ENCODE measurements at places on chromosomes 11 and 22. TPM values are rescaled to one million over a fixed set of nuclear protein-coding genes. Genes with fewer than 3 reads are reported as not detected.

GRCh38 chr11:4881188-4881587 lies 512 bp upstream of the OR51T1 start:
- no peak for DNase-seq

- no peak for DNase-seq
Observed at GRCh38 chr11:35740061-35740799, 77.7 kb downstream of the TRIM44 start.

GRCh38 chr11:101915791-101916291 lies 481 bp downstream of the ANGPTL5 start:
- no peak for DNase-seq

DNA sequence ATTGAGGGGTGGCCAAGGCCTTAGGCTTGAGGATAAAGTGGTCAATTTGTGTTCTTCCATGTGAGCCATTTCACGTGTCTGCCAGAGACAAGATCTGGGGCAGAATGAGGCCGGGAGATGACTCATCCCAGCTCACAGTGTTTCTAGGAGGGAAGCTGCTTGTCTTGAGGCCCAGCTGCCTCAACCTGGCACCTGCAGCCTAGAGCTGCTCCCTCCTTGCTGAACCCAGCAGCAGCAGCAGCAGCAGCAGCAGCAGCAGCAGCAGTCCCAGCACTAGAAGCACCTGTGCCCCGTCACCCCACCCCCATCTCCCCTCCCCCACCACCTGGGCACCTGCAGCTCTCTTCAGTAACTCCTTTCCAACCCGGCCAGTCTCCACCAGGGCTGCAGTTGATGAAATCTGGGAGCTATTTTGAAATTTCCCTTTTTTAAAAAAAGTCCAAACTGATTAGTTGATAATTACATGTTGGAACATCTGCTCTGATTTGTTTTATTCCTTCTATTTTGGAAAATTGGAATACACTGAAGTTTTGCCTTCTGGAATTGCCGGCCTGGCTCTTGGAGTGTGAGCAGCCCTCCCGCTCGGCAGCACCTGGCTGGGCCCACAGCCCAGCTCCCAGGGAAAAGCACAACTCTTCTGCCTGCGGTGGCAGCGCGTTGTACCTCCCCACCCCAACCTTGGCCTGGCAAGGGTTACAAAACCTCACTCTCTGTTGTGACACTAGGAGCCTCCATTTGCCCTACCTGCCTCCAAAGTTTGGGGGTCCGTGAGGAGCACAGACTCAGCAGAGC lies 143.5 kb downstream of the NXPE2 start:
- DNase-seq = no peak

Gene SH3BP1
- 25.0 TPM for total RNA-seq
